HS-27A (cell line): ENCODE measurements at places on chromosomes 3 and 15.

GRCh38 chr15:80105595-80105994 is 46.1 kb downstream of the ZFAND6 start:
- DNase-seq, result no peak

DNA sequence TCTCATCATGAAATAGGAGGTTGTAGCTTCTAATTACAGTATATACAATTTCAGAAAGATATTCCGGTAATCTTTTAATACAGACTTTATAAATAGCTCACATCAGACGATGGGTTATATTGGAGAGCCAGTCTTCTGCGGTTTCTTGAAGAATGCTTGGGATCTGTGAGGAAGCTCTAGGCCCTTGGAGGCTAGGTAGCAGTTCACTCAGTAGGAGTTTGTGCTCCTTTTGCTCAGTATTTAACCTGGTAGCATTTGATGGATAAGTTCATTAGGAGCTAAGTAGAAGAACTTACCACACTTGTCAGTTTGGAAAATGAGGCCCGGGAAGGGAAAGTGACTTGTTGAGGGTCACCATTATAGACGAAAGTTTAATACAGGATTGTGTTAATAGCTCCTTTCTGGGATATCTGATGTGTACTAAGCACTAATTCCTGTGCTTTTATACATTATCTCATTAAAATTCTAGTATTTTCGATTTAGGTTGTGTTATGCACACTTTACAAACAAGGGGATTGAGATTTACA is 2.8 kb downstream of the FNDC3B start:
- DNase-seq, result peak; percentile 12

- DNase-seq, result no peak
Measured at GRCh38 chr15:29919380-29919881, 97.2 kb upstream of the TJP1 start.

GRCh38 chr3:115660646-115661337 is 37.5 kb downstream of the GAP43 start:
- DNase-seq, result no peak

DNA sequence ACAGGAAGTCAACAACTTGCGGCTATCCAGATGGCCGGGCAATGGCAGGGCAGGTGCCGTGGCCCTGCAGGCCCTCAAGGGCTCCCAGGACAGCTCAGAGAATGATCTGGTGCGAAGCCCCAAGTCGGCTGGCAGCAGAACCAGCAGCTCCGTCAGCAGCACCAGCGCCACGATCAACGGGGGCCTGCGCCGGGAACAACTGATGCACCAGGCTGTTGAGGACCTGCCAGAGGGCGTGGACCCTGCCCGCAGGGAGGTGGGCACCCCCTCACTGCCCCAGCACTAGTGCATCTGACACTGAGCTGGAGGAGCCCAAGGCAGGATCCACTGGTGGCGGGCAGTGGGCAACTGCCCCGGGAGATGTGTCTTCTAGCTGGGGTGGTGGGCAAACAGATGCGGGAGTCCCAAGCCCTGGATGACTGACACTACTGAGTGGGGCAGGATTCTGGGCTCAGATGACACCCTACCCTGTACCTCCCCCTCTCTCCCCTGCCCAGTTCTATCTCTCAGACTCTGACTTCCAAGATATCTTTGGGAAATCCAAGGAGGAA is 15.9 kb downstream of the VILL start:
- DNase-seq, result no peak

DNA sequence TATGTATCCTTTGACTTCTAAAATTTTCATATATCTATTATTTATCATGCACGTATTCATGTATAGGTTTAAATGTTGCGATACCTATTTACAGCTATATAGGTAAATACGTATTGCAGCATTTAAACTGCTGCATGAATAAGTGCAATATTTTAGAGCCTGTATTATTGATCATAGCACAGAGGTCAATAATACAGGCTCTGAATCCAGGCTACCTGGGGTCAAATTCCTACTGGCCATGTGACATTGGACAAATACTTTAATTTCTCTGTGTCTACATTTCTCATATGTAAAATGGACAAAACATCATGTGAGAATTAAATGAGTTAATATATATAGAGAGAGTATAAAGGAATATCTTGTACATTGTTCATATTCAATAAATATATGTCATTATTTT is 352.9 kb upstream of the ROBO2 start:
- DNase-seq, result no peak

- peak; percentile 29 for DNase-seq
Measured at GRCh38 chr15:63402498-63403253, 21.0 kb upstream of the CA12 start.

DNA sequence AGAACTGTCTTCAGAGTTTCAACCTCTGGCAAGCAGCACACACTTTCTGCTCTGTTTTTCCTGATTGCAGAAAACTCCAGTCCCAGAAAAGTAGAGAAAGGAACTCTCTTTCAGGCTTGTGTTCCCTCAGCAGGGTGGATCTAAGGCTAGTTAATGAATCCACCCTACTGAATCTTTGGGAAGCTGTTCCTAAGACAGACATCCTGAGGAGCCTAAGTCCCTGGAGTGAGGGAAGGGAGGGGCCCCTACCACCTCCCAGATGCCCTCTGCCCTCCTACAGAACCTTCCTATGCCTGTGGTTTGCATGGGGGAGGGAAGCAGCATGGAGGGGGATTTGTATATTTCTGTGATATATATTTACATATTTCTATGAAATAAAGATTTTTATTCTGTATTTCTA is 124.4 kb downstream of the ANO10 start:
- DNase-seq, result no peak

DNA sequence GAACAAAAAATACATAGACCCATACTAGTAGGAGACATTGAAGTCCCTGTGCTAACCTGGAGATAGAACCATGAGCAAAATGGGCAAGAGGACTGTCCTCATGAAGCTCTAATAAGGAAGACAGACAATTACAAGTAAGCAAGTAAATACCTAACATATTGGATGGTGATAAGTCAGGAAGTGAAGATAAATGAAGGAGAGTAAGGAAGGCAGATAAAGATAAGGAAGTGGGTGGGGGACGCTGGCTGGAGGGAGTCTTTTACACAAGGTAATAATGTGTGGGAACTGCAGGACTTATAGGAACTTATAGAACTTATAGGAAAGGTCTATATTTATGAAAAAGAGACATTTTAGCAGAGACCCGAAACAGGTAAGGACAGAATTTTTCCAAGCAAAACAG is 148.9 kb upstream of the ABI3BP start:
- DNase-seq, result no peak

GRCh38 chr3:125594125-125594524 is 1.2 kb downstream of the OSBPL11 start:
- no peak for DNase-seq

DNA sequence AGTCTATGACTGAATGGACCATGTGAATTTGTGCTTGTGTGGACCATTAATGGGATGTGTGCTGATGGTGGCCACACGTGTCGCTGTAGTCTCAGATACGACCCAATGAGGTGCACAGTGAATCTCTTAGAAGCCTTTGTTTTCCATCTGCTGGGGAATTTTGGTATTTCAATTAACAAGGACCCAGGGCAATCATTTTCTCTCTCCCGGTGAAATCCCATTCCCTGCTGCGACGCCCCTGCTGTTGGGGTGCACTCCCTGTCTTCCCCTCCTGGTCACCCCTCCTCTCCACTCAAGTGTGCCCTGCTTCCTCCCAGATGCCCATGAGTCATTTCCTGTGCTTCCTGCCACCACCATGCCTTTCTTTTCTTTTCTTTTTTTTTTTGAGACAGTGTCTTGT is 32.7 kb downstream of the EBLN2 start:
- no peak for DNase-seq

DNA sequence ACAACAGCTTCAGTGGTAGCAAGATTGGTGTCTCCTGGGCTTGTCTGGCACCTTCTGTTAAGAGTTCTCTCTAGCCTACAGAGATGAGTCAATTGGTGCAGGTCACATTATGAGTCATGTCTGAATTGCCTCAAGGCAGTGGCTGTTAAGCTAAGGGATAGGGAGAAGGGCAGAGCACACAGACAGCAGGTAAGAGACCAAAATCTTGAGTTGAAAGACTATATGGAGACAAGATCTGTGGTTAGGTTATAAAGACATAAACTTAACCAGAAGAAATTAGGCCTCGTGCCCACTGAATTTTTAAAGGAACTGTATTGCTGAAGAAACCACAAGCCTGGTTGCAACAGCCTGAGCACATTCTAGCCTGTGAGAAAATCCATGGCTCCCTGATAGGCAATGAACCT is 19.2 kb upstream of the KPNA1 start:
- peak; percentile 11 for DNase-seq

DNA sequence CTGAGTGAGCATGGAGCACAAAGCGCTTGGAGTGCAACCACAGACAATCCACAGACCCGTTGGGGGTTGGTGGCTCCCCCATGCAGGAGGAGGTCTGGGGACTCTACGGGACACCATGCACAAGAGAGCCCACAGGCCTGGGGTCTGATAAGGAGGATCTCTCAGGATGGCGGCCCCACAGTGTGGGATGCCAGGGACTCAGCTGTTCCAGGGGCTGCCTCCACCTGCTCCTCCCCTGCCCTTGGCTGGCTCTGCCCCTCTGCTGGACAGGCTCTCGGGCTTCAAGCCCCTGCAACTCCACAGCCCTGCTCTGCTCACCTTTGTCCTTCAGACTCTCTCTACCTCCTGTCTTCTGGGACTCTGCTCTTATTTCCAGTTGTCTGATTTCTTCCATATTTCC is 184.5 kb upstream of the CHRNA7 start:
- no peak for DNase-seq

- peak; percentile 96 for DNase-seq
Measured at GRCh38 chr3:112671930-112672715, 31.2 kb upstream of the CCDC80 start.

- DNase-seq, result no peak
Measured at GRCh38 chr3:179455954-179456353, 4.7 kb upstream of the GNB4 start.

DNA sequence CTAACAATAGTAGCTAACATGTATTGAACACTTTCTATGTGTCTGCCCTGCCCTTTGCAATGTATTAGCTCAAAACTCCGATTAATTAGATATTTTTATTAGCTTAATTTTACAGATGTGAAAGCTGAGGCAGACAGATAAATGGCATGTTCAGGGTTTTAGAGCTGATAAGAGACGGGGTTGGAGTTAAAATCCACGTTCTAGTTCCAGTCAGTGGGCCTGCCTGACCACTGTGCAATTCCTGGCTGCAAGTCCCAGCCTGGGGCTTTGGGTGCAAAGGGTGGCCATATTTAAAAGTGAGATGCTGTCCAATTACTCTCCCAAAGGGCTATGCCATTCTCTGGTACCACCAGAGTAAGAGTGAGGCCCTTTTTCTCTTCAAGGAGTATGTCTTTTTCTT is 33.2 kb downstream of the FOXL2 start:
- no peak for DNase-seq

DNA sequence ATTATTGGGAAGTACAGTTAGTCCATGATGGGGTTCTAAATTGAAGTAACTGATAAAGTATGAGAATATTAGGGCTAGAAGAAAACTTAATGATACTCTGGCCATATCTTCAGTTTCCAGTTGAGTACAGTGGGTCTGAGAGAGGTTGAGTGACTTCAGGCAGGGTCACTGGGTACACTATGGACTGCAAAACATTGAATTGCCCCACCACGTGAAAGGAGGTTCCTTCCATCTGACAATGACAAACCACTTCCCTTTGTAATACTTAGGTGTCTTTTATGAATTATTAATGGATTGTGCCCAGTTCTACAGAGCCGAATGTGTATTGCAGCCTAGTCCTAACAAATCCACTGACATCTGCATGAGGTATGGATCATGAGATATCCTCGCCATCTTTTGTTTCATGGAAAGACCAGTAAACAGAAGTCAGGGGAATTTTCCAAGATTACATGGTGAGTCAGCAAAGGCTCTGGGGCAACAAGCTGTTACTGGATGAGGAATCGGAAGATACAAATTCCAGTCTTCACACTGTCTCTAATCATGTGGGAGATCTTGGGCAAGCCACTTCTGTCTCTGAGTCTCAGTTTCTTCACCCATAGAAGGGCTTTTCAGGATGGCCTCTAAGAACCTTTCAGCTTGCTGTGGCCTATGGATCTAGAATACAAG is 66.5 kb upstream of the BCL6 start:
- DNase-seq, result no peak

- DNase-seq, result no peak
Measured at GRCh38 chr3:185764163-185764979, 60.5 kb downstream of the IGF2BP2 start.

DNA sequence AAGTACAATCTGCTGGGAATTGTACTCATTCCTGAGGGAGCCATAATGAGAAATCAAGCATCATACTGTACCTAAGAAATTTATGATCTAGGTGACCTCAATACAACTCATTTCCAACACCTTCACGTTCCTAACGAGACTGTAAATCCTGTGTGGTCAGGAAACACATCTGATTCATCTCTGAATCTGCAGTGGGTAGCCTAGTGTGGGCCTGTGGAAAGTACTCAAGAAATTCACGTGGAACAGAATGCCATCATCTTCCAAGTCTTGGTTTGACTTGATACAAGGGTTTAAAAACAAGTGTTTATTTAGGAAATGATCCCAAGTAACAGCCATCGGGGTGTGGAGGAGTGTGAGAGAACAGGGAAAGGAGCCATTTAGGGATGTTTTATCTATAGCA is 568.9 kb downstream of the EDEM1 start:
- DNase-seq, result no peak

- no peak for DNase-seq
Measured at GRCh38 chr3:73509816-73510215, 114.9 kb downstream of the PDZRN3 start.

DNA sequence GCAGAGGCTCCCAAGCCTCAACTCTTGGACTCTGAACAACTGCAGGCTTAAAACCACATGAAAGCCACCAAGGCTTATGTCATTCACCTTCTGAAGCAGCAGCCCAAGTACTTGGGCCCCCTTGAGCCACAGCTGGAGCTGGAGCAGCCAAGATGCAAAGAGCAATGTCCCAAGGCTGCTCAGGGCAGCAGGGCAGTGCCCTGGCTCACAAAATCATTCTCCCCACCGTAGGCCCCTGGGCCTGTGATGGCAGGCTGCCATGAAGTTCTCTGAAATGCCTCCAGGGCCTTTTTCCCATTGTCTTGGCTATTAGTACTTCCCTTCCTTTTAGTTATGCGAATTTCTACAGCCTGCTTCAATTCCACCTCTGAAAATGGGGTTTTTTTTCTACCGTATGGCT is 83.4 kb downstream of the DCLK3 start:
- DNase-seq, result no peak

DNA sequence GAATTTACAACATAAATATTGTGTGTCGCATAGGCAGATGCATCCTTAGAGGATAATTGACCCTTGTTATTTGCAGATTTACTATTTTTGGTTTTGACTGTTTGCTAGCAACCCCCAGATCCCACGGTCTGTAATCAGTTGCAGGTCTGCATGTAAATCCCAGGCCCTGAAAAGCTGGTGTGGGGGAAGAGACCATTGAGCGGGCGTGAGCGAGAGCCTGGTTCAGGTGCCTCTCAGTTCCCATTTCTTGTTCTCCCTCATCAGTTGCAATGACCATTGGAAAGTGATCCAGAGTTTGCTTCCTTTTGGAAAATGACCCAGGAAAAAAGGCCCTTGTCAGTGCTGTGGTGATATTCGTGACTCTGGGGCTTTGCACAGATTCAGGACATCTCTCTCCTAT is 238.9 kb downstream of the UACA start:
- no peak for DNase-seq

GRCh38 chr15:56815247-56815646 is 81.9 kb upstream of the ZNF280D start:
- DNase-seq, result no peak

GRCh38 chr15:76954744-76955143 is 23.2 kb downstream of the RCN2 start:
- DNase-seq, result no peak
